Cerebellum (tissue), 4 donors: ENCODE measurements at places on chromosomes 5 and 9. TPM values are rescaled to one million over a fixed set of nuclear protein-coding genes. Genes with fewer than 3 reads are reported as not detected.

Gene IL4
- total RNA-seq = not detected

Gene SEC16A
- total RNA-seq = 18.4 TPM

Gene DND1
- 0.73 TPM for total RNA-seq

Gene CD74
- total RNA-seq = 11.3 TPM

DNA sequence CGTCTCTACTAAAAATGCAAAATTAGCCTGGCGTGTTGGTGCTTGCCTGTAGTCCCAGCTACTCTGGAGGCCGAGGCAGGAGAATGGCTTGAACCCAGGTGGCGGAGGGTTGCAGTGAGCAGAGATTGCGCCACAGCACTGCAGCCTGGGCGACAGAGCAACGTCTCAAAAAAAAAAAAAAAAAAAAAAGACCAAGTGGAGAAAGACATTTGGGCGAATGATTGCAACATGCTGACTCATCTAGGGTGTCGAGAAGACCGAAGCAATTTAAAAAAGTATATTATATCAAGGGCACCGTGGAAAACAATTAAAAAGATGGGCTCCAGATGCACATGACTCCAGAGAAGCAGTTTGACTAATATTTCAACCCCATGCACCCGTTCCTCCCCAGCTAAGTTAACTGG, 9.2 kb downstream of the KLF4 start:
- DNase-seq = no peak

DNA sequence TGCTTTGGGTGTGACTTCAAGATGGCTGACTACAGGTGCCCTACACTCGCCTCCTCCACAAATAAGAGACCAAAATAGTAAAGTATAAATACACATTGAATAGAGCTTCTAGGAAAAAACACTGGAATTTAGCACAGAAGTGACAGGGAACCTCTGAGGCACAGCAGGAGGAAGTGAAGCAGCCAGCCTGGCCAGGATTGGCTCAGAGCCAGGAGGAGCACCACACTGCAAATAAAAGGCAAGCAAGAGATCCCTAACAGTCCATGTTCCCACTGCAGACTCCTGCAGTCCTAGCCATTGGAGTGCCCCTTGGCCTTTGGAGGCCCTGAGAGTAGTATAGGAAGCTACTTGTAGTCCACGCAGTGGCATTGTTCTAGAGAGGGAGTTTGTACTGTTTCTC, 186.7 kb upstream of the TLX3 start:
- DNase-seq = peak; percentile 3

GRCh38 chr5:3385991-3386519, 209.6 kb upstream of the IRX1 start:
- DNase-seq = no peak

GRCh38 chr5:174745590-174746103, 21.3 kb downstream of the MSX2 start:
- DNase-seq = no peak

- DNase-seq = no peak
These were observed 187.9 kb downstream of the EBF1 start for GRCh38 chr5:158911693-158912363.

- no peak for DNase-seq
These were observed 382.6 kb upstream of the DAP start for GRCh38 chr5:11143456-11144267.

- no peak for DNase-seq
These were observed 26.4 kb upstream of the TMEM171 start for GRCh38 chr5:73093943-73094342.

DNA sequence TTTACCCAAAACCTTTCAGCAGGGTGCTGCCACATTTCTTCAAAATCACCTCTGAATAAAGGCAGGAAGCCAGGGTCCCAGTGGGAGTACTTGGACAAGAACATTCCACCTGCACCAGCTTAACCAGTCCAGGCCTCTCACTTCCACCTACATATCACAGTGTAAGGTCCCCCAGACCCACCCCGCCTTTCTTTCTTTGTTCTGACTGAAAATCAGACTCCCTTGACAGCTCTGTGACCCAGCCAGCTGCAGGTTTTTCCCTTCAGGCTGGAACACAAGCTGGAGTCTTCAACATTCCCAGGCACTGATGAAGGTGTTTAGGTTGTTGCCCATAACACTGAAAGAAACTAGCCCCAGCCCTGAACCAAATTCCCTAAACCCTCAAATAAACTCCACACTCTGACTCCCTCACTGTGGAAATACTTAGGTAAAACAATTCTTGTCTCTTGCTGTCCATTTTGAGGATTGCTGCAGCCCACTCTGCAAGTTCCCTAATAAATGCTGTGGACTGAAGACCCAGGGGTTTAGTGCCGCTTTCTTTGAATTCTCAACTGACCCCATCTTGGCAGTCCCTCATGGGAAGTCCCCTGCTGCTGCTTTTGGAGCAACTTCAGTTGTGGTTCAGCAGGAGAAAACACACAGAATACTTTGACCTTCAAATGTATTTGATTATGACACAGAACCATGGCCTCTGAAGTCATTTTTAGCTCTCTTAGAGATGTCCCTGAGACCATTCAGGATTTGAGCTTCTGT, 24.8 kb downstream of the P4HA2 start:
- no peak for DNase-seq

- DNase-seq = no peak
These were observed 777 bp downstream of the ENDOG start for GRCh38 chr9:128818839-128819715.

GRCh38 chr5:124263680-124264491, 482.6 kb downstream of the ZNF608 start:
- no peak for DNase-seq

GRCh38 chr5:14922456-14922855, 50.9 kb upstream of the ANKH start:
- no peak for DNase-seq

DNA sequence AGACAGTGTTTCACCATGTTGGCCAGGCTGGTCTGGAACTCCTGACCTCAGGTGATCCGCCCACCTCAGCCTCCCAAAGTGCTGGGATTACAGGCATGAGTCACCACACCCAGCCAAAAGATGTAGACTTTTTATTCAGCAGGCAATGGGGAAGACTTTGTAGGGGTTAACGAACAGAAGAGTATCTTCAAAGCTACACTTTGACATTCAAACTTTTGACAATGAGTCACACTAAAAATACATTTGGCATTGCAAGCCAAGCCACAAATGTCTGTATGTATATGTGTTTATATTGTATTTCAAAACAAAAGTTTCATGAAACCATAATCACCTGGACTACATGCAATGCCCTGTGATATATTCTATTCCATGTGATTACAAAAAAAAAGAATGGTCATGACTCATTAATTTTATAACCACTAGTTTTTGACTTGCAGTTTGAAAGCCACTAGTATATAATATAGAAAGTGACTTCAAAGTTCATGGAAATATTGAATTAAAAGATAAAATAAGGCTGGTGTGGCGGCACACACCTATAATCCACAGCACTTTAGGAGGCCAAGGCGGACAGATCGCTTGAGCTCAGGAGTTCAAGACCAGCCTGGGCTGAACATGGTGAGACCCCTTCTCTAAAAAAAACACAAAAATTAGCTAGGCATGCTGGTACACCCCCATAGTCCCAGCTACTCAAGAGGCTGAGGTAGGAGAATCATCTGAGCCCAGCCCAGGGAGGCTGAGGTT, 8.3 kb downstream of the DIMT1 start:
- no peak for DNase-seq

DNA sequence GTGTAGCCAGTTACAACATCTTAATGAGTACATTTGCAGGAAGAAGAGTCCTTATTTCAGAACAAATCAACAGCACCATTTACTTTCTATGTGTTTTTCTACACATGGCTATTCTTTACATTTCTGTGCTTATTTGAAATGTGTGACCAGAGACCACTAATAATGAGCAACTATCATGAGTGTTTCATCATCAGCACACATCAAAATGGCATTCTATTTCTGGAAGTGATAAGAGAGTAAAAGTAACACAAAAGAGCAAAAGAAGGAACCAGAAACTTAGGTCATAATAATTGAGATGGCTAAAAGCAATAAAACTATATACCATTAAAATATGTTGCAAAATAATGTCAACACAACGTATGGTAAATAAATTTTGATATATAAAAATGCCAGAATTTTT, 159.7 kb downstream of the PBX3 start:
- DNase-seq = no peak

DNA sequence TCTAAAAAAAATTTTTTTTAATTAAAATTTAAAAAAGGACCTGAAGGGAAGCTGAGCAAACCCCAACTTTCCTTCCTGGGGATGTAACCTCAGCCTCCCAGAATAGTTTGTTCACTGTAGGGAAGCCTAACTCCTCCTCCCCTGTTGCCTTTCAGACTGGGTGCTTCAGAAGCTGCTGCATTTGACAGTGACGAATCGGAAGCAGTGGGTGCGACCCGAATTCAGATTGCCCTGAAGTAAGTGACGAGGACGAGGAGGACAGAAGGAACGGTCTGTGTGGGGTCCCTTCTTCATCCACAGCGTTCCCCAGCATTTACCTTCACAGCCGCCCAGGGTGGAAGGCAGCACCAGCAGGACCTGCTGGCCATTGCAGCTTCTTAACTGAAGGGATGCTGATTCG, 57.7 kb upstream of the RARS1 start:
- no peak for DNase-seq
